Activated CD8-positive, alpha-beta memory T cell treated with anti-CD3 and anti-CD28 coated beads, Interleukin-2, amount 50 U/mL, for 4 hours (primary cell): ENCODE measurements at places on chromosomes 13 and 19.
A peak's percentile ranks its signal among the peaks of the same experiment; 100 is the strongest.

DNA sequence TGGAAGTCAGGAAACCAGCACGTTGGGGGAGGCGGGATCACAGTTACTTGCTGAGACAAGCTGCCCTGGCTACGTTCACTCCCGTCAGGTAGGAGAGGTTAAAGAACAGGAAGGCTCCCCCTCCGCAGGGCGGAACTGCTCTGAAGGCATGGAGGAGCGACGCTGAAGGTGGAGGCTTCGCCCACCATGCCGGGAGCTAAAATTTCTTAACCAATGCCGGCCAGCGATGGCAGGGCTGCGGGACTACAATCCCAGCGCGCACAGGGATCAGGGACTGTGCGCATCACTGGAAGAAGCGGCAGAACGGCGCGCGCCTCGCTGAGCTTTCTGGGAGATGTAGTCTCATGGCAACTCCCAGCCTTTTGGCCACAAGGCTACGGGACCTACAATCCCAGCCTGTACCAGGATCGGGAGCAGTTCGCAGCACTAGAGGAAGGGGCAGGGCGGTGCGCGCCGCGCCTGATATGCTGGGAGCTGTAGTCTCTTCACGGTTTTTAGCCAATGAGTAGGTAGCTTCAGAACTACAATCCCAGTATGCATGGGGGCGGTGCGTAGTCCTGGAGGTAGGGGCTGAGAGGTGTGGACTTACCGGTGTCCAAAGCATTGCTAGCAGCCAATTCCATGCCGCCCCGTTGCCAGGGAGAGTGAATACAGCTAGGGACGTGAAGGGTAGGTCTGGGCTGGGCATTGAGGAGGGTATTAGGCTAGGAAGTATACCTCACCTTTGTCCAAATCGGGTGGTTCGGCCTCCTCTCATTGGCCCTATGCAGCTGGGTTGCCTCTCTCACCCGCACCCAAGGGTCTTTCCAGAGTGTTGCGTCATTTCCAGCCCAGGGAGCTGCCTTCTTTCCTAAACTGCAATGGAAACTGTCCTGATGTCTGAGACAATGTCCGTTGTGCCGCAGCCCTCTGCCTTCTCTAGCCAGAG is 12.8 kb upstream of the ZNF682 start:
- peak; percentile 62 for DNase-seq

DNA sequence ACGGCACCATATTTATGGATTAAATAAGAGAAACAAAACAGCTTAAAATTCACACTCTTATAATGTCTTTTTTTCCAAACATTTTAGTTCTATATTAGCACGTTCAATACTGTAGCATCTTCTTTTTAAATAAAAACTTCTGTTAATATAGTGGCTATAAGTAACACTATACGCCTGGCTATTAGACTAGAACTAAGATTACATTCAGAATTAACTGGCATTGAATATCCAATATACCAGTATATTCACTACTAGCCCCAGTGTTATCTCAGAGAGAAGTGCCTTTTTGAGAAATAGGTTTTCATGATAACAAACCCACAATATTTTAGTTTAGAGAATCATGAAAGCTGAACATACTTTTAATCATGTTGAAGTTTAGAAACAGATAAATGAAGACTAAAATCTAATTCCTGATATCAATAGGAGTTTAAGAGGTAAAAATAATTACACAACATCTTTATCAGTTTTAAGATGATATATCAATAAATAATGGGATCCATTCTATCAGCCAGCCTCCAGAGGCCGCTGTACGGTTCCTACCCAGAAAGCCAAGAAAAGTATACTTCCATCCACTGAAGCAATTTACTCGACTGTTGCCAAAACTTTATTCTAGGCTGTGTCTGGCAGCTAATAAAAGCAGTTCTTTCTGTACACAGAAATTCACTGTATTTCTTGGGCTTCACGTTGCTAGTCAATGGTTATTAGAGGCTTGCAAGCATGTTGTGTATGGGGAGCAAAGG is 1113.4 kb upstream of the MIR17HG start:
- DNase-seq = no peak

- DNase-seq = no peak
These were observed at the start of gene SIGLEC10 for GRCh38 chr19:51417107-51417809. Gene SIGLEC10, minus strand, starts transcription at chr19:51417642. Its CDS starts 61 bp downstream, at chr19:51417581.

- no peak for DNase-seq
These were observed 224.6 kb downstream of the RAP2A start for GRCh38 chr13:97658556-97658955.

DNA sequence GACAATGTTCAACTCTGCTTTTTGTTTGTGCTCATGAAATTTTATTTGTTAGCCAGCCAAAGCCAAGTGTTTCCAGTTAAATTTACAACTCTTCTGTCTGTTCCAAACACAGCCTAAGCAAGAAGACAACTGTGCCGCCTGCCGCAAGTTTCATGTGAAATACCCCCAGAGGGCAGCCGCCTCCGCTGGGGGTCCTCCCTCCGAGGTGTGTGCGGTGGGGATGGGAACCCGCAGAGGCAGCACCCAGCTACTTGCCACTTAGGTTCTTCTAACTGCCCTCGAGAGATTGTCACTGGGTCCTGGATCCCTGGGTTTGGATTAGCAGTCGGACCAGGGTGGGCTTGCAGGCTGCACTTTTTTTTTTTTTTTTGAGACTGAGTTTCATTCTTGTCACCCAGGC is 28.5 kb downstream of the ATP11A start:
- no peak for DNase-seq

GRCh38 chr13:83024955-83025594 is 857.2 kb downstream of the SLITRK1 start:
- DNase-seq = no peak

DNA sequence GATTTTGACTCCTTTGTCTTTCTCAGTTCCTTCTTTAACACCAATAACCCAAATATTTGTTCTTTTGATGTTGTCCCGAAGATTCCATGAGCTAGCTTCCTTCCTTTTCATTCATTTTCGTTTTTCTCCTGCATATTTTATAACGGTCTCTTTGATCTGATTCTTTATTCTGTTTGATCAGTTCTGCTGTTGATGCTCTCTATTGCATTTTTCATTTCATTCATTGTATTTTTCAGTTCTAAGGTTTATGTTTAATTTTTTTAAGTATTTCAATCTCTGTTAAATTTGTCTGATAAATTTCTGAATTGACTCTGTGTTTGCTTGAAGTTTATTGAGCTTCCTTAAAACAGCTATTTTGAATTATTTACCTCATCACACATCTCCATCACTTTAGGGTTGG is 68.4 kb upstream of the LRCH1 start:
- no peak for DNase-seq

- no peak for DNase-seq
These were observed 94.0 kb downstream of the PCDH9 start for GRCh38 chr13:67136157-67136556.

DNA sequence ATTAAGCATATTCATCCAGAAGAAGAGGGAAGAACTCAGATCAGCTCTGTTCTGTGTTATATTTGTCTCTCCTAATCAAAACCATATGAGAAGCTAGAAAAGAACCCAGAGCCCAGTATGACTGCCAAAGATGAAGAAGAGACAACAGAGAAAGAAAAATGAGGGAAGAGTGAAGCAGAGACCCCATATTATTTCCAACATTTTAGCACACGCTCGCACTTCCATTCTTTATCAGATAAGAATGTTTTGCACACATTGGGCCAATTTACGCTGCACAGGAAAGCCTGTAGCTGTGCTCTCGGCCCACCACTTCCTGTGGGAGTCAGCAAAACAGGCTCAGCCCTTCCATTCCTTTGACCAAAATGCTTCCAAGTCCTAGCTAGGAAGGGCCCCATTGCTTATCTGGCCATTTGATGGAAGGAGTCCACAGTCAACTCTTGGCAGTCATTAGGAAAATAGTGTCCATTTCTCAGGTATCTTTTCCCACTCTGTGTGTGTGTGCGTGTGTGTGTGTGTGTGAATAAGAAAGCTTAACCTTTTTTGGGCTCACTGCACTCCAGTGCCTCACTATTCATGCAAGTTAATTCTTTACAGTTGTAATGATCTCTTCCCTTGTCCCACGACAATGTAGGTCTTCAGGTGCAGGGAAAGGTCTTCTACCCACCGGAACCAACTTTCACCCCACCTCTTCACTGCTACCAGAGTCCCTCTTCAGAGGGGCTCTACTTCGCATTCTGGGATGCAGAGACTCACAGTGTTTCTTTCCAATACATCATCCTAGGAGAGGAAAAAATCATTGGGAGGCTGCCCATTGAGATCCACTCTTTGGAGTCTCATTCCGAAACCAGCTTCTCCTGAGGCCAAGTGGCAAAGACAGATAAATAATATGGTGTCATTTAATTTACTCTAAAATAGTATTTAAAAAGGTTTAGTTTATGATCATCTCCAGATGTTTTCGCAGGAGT is 237.5 kb downstream of the COG6 start:
- DNase-seq = no peak

DNA sequence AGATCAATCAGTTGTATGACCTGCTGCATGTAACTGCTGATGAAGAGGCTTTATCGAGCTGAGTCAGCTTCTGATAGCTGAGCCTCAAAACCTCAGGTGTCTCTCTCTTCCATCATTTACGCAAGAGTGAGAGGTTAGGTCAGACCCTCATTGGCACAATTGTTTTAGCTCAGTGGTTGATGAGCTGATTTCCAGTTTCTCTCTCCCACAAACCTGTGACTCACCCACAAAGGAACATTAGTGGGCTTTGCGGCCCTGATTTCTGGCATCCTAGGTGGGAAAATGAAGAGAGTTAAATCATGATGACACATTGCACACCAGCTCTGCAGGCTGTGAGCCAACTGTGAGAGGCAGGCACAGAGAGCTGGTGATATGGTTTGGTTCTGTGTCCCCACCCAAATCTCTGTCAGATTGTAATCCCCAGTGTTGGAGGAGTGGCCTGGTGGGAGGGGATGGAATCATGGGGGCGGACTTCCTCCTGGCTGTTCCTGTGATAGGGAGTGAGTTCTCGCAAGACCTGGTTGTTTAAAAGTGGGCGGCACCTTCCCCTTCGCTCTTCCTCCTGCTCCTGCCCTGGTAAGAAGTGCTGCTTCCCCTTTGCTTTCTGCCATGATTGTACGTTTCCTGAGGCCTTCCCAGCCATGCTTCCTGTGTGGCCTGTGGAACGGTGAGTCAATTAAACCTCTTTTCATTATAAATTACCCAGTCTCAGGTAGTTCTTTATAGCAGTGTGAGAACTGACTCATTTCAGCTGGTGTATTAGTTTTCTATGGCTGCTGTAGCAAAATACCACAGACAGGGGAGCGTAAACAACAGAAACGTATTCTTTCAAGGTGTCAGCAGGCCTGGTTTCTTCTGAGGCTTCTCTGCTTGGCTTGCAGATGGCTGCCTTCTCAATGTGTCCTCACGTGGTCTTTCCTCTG is 33.5 kb upstream of the TMTC4 start:
- DNase-seq = no peak

- no peak for DNase-seq
These were observed 934.6 kb downstream of the SLITRK1 start for GRCh38 chr13:82947683-82948082.

- no peak for DNase-seq
These were observed 1663.3 kb downstream of the EFNB2 start for GRCh38 chr13:104872153-104872552.

- no peak for DNase-seq
These were observed 75.2 kb upstream of the UBL3 start for GRCh38 chr13:29925457-29926097.

GRCh38 chr19:13778847-13779246 is 4.6 kb downstream of the C19orf53 start:
- no peak for DNase-seq

DNA sequence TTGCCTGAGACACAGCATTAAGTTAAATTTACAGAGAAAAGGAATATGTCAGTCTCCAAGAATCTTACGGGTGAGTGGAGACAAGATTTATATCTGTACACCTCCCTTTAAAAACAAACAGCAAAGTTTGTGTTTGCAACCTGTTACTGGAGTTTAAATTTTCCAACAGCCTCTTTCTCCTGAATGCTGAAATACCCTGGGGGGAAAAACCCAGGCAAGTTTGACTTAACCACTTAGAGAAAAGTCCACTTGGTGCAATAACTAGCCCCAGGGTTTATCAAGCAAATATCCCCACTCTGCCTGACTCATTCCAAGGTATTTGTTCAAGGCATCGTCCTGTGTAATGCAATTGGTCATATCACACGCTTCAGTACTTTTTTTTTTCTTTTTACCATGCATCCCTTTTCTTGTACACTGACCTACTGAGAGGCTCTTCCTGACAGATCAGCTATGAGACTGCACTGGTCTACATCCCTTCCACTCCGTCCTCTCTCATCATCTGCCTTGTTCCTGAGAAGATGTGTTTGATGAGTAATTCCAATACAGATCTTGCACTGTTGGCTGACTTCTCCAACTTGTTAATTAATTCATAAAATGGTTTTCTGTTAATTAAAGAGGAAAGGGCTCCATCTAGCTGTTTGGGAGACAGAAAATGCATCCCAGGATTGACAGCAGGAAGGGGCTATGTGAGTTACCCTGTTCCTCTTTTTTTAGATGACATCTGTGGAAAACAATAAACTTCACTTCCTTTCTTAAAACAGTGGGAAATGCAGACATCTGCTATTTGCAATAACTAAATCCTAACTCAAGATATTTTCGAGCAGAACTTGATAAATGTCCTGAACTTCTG is 212.5 kb upstream of the IRS2 start:
- DNase-seq = no peak

GRCh38 chr19:52603558-52604207 is 33.6 kb downstream of the ZNF701 start:
- DNase-seq = no peak
